ENCODE measurements at places on chromosomes 1 and 21.

- no peak for DNase-seq
Observed at GRCh38 chr1:101167891-101168290, 68.9 kb upstream of the S1PR1 start.

- DNase-seq = no peak
Observed at GRCh38 chr1:68815632-68816031, 318.8 kb upstream of the DEPDC1 start.

DNA sequence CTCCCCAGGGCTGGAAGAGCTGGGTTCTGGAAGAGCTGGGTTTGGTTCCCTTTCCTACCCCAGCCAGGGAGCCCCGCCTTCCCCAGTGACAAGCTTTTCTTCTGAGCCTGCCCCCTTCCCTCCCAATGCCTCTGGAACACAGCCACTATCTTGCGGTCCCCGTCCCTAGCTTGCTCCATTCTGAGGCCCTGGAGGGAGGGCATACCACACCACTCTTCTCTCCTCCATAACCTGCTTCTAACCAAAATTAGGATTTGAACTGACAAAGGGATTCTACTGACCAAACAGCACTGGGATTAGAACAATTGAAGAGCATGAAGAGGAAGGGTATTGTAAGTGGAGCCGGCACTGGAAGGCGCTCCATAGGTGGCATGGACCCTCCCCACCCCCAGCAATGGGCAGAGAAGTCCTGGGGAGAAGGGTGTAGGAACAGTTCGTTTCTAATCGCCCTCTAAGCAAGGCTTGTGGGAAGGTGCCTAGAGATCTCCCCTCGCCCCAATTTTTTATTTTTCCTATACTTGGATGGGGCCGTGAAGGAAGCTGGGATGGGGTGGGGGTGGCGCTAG, 690 bp downstream of the C1orf216 start:
- peak; percentile 72 for DNase-seq

- DNase-seq = no peak
Observed at GRCh38 chr21:26225046-26225445, 54.5 kb upstream of the APP start.

GRCh38 chr1:28887419-28887834, 26.9 kb upstream of the EPB41 start:
- no peak for DNase-seq

- no peak for DNase-seq
Observed at GRCh38 chr1:103101399-103101798, 6.9 kb downstream of the COL11A1 start.

- DNase-seq = no peak
Observed at GRCh38 chr1:9005395-9005708, 20.9 kb downstream of the SLC2A7 start.

GRCh38 chr1:218383051-218383450, 37.9 kb downstream of the TGFB2 start:
- DNase-seq = no peak

GRCh38 chr1:200380589-200381021, 29.2 kb downstream of the ZNF281 start:
- DNase-seq = no peak

DNA sequence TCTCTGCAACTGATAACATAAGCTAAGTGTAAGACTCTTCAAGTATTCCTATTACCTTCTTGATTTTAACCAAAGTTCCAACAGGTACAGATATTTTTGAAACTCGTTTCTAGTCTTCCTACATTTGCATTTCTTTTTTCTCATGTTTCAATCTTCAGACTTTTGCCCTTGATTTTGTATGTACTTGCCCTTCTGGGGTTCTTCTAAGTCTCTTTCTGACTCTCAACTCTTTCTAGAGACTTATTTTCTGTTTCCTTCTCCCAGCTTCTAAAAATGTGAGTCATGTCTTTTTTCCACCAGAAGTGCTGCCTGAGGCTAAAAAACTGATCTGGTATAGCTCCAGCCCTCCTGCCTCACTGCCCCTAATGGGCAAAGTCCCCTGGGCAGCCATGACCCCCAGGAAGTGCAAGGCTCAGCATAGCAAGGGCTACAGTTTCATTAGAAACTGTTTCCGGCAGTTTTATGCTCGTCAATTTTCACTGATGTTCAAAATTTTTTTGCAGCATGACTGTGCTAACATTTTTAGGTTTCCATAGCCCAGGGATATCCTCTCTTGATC, 265.9 kb downstream of the SEC16B start:
- no peak for DNase-seq

DNA sequence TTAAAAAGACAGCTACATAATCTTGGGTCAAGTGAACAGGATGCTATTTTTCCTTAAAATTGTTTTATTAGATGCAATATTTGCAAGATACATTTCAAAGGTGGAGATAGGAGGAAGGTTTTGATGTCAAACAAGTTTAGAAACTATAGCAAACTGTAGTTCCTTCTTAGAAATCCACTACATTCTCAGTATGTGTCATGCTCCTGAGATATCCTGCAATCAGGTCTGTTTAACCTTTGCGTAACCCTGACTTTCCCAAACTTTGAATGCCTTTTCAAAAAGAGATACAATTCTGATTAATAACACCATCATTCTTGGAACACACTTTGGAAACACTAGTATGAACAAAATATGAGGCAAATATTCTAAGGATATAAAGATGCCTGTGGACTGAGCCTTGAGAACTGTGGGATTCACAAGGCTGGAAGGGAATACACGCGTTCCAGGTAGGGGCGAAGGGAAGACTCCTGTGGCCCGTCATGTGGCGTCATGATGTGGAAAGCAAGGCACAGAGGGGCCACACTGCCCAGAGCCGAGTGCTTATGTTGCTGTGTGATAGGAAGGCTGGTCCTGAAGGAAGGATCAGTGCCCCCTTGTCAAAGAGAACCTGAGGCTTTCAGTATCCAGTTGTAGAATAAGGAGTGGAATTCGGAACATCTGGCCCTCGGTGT, 19.6 kb upstream of the TARBP1 start:
- no peak for DNase-seq

DNA sequence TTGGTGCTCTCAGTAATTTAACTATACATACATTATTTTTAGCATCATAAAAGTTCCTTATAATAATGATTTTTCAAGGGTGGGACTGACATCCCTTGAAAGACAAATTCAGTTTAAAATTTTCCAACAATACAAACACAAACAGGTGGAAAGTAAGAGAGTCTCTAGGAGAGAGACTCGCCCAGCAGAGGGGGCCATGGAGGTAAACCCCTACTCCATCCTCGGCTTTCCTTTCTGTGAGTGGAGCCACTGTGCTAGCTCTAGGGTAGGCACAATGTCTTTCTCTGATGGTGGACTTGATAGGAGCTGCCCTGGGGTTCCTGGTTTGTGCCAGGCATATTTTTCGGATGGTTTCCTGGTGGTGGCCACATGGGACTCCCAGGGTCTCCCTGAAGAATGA, 8.3 kb downstream of the CSMD2 start:
- DNase-seq = no peak

- DNase-seq = no peak
Observed at GRCh38 chr1:213003256-213003655, 12.4 kb downstream of the ANGEL2 start.

DNA sequence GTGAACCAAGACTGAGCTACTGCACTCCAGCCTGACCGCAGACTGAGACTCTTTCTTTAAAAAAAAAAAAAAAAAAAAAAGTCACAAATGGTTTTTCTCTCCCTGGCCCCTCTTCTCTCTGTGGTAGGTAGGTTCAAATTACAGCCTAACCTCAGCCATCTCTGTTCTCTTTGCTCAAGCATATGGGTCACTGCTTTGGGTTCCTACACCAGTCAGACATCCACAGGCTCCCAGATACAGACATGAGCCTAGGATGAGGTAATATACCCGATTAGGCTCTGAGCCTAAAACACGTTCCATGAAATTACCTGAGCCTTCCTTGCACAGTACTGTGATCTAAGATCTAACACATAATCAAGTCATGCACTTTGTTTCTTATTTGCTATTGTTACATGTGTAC, 90.5 kb upstream of the JAK1 start:
- DNase-seq = no peak

GRCh38 chr1:11308699-11309224, 35.8 kb downstream of the UBIAD1 start:
- DNase-seq = no peak

DNA sequence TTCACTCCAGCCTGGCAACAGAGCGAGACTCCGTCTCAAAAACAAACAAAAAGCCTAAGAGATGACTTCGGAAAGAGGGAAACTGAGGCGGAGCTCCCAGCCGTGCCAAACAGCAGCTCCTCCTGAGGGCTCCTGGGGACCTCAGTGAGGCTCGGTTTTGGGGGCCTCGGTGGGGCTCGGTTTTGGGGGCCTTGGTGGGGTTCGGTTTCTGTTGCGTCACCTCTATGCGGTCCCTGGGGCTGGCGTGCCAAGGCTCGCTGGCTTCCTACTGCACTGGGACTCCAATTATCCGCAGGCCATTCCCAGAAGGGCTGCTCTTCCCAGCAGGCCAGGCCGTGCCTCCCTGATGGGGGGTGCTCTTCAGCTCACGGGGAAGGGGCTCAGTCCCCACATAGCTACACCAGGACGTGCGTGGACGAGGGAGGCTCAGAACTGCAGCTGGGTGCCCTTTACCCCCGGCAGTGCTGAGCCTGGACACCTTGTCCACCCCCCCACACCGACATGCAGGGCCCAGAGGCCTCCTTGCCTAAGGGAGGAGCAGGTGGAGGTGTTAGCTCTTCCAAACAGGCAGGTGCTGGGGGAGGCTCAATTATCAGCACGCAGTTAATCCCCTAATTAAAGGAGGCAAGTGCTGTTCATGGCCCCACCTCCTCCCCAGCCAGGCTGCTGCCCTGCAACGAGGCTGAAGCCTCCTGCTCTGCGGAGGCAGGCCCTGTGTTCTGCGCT, 5.1 kb upstream of the C1orf159 start:
- no peak for DNase-seq

- DNase-seq = no peak
Observed at GRCh38 chr1:47687631-47688460, 250.0 kb downstream of the FOXD2 start.

DNA sequence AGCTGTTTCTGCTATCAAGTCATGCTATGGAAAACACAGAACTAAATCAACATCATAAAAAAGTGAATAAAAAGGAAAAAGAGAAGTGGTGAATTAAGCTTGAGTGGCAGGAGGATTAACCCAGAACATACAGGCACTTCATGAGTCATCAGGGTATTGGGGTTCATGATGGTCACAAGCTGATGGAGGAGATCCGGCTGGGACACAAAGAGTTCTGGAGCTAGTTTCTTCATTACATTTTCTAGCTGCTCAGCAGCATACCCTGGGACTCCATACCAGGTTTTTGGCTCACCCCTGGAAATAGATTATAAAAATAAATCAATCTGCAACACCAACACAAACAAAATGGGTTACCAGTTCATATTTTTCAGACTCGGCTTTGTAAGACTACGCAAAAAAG, 42.5 kb upstream of the SYT2 start:
- no peak for DNase-seq

GRCh38 chr1:20885121-20885520, 98.0 kb upstream of the HP1BP3 start:
- peak; percentile 55 for DNase-seq

DNA sequence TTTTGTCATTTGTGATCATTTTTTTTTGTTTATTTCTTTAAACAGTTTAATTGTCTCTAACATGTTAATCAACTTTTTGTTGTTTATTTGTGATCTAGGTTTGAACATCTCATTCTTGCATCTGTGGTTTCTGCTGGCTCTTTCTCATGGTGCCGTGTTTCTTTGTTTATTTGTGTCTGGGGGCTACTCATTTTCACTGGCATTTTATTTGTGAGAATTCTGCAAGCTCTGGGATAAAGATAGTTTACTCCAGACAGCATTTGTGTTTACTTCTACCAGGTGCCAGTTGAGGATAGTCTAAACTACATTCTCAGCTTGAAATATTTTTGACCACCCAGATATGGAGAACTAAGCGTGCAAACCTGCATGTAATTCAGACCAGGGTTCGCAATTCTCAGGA, 508.6 kb downstream of the KIF26B start:
- DNase-seq = no peak

GRCh38 chr1:192959657-192960186, 99.4 kb downstream of the UCHL5 start:
- DNase-seq = no peak

GRCh38 chr21:36425286-36425685, 40.1 kb downstream of the CHAF1B start:
- DNase-seq = peak; percentile 46

GRCh38 chr1:1034439-1034781, 14.5 kb downstream of the AGRN start:
- no peak for DNase-seq

GRCh38 chr1:193014400-193014799, 44.8 kb downstream of the UCHL5 start:
- peak; percentile 39 for DNase-seq

GRCh38 chr21:38351176-38351959, 94.6 kb downstream of the KCNJ15 start:
- peak; percentile 34 for DNase-seq

DNA sequence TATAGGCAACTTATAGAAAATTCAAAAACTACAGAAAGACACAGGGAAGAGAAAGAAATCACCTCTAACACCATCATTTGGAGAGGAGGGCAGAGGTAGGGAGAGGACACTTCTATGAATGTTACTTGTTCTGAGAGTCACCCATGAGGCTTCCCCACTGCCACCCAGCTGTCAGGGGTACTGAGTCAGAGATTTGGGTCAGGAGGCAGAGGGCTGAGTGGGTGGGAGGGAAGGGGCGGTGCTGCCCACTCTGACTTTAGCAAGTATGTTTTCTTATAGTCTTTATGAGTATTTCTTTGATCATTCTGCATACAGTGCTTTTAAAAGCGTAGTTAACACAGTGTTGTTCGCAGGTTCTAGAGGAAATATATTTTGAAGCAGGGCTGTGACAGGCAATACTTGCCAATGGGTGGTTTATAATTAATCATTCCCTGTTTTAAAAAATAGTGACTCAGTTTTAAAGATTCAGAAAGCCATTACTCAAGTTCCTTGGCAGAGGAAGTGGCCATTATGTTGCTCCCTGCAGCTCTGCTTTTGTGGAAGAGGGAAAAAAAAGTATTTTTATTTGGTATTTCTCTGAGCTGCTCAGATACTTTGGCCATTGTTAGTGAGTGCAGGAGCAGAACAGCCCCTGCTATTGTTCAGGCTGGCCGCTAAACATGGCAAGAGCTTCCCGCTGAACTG, 18.3 kb downstream of the IL6R start:
- peak; percentile 56 for DNase-seq

- no peak for DNase-seq
Observed at GRCh38 chr1:227434808-227435444, 116.6 kb upstream of the CDC42BPA start.

DNA sequence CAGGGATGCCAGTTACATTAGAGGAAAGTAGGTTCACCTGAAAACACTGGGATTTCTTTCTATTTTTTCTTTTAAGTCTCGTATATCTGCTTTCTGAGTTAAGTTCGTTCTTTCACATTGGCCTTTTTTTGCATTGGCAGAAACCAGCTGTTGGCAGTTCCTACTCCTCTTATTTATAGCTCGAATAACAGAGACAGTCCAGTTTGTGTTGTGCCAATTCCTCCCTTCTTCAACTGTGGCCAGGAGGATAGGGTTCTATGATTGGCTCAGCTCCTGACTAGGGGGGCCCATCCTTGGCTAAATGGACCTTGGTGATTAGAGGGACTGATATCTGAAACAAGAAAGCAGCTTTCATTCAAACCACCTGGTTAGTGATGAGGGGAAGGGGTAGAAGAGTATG, 115.8 kb downstream of the RPS6KC1 start:
- DNase-seq = no peak

GRCh38 chr1:245258271-245258920, 103.6 kb downstream of the KIF26B start:
- no peak for DNase-seq
